ENCODE measurements at places on chromosomes 6 and 20. TPM values are rescaled to one million over a fixed set of nuclear protein-coding genes. Genes with fewer than 3 reads are reported as not detected.

Gene COL21A1
- total RNA-seq: 0.42 TPM

Gene XRN2
- 53.7 TPM for total RNA-seq

Gene PRPH2
- 0.14 TPM for total RNA-seq

Gene TAP2
- 16.2 TPM for total RNA-seq

Gene COL12A1
- 29.8 TPM for total RNA-seq

Gene ZBTB12
- total RNA-seq: 0.46 TPM

Gene FAM83C
- total RNA-seq: 3.2 TPM

Gene APOM
- 3.9 TPM for total RNA-seq

Gene ZNF334
- total RNA-seq: 2.0 TPM

Gene IMPG1
- not detected for total RNA-seq

Gene TNNC2
- not detected for total RNA-seq

Gene DDRGK1
- total RNA-seq: 75.0 TPM

Gene KHDC1
- total RNA-seq: 1.7 TPM

Gene VNN1
- total RNA-seq: not detected

Gene ZNF341
- 3.6 TPM for total RNA-seq

Gene GPR6
- total RNA-seq: not detected

Gene CALHM4
- not detected for total RNA-seq

Gene CARMIL1
- total RNA-seq: 10.7 TPM

Gene CSNK2A1
- 90.5 TPM for total RNA-seq

Gene LY6G6D
- total RNA-seq: not detected

Gene CLVS2
- total RNA-seq: 0.14 TPM
